ENCODE measurements at places on chromosomes 5 and 9.

GRCh38 chr5:54443270-54443669, 12.2 kb upstream of the HSPB3 start:
- peak; percentile 36 for DNase-seq

GRCh38 chr5:175253597-175253996, 190.4 kb downstream of the DRD1 start:
- no peak for DNase-seq

DNA sequence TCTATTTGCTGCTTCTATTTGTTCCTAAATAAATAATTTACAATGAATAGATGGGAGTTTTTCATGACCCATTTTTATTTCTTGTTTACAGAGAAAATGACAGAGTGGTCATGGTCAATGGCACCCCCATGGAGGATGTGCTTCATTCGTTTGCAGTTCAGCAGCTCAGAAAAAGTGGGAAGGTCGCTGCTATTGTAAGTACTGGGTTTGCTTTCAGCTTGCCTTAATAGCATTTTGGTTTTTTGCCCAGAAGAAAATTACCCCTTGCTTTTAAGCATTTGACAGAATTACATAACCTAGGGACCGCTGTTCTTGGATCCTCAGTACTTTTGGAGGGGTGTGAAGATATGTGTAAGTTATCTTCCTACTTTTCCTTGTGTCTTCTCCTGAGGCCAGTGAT, 44.1 kb downstream of the TJP2 start:
- DNase-seq = no peak

GRCh38 chr5:128252196-128252595, 168.6 kb downstream of the SLC12A2 start:
- DNase-seq = no peak
